Caki2 (cell line): ENCODE measurements at places on chromosomes 7 and 10. TPM values are rescaled to one million over a fixed set of nuclear protein-coding genes. Genes with fewer than 3 reads are reported as not detected.

DNA sequence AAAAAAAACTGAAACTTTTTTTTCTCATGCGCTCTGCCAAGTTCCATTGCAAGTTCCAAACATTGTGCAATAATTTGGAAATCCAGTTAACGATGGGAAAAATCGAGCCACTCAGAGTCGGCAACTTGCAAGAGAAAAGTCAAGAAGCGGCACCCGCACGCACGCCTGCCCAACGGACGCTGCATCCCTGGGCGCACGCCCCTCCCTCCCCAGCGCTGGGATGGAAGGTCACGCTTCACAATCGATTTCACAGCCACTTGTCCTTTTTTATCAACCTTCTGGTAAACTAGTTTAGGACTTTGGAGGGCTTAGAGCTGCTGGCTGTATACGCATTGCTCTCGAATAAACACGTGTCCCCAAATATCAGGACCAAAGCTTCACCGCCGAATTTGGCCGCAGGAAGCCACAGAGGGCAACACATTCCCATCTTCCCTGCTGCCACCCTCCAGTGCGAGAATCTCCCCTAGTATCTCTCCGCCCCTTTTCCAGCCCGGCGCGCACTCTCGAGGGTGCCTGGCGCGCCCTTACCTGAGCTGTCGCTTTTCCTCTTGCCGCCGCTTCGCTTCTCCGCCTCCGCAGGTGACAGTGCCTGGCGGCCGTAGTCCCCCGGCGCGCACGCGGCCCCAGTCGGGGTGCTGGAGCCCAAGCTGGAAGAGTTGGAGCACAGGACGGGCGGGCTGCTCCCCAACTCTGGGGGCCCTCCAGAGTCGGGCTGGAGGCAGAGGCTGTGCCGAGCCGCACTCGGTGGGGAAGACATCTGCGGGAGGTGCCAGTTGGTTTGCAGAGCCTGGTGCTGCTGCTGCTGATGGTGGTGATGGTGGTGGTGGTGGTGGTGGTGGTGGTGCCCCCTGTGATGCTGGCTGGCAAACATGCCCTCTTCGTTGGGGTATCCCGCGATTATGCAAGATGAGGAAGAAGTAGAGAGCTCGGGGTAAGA, 857 bp downstream of the MEOX2 start:
- DNase-seq: peak; percentile 11

Gene LRIT1
- not detected in 2 replicates for total RNA-seq

- no peak for DNase-seq
Observed at GRCh38 chr10:93138113-93138870, 64.6 kb downstream of the CYP26A1 start.

DNA sequence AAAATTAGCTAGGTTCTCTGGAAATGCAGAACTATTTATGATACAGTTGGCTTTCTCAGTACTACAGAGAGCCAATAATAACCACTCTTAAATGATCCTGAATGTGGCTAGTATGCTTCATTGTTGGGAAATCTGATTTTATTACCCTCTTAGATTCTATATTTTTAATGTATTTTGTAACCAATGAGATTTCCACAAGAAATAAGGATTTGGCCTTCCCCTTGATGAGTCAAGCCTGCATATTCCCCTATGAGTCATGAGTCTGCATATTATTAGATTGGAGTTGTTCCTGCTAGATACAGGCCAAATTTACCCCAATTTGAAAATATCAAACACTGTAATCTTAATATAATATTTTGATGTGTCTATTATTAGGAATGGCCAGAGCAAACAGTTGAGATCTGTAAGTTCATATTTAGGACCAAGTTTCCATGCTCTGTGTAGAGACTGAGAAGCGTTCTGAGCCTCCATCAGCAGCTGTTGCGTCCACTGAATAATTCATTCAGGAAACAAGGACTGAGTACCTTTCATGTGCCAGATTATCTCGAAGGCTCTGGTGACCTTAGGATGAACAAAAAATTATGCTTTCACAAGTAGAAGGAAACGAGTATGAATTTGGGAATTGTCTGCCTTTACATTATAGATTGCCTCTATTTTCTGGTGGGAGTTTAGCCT, 793.4 kb downstream of the NRG3 start:
- DNase-seq: no peak
